ENCODE measurements at places on chromosomes 1 and 21.

DNA sequence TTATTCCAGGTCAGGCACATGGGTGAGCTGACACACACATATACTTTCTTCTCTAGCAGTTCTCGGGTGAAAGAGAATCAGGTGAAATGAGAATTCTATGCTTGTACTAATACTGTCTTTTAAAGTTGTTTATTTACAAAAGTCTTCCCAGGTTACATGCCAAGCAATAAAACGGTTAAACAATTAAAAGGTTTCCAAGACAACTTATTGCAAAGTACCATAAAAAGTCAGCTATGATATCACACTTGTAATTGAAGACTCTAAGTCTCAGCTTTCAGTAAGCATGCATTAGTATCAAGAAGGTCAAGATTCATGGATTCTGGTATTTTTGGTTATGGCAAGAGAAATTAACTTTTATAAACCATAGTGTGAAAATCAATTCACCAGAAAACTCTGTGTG, 171.4 kb downstream of the PDE4B start:
- DNase-seq, result no peak

GRCh38 chr21:21688889-21689288, 690.7 kb downstream of the NCAM2 start:
- DNase-seq, result no peak

- peak; percentile 58 for DNase-seq
Observed at GRCh38 chr1:234844479-234845031, 234.6 kb upstream of the IRF2BP2 start.

DNA sequence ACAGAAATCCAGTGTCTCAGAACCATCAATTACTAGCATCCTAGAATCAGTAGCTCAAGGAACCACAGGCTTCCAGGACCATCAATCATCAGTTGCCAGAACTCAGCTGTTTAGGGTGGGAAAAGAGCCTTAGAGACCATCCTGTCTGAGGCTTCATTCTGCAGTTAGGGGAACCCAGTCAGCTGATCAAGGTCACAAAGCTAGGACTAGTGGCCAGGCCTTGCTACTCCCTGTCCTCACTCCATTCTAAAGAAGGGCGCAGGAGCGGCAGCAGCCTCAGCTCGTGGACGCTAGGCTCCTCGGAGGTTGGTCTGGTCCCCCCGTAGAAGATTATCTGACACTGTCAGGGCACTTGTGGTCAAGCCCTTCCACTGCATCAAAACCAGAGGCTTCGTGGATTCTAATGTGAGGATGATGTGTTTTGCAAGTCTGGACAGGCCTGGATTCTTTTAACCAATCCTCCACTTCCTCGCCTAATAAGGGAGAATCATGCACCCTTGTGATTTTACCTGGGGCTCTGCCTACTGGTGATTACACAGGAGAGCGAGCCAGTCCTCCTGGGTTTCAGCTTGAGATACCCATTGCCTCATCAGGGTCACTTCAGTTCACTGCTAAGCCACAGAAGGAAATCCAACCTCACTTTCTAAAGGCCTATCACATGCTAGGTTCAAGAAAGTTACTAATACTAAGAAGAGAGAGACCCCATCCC, 41.7 kb upstream of the IFFO2 start:
- DNase-seq, result no peak

- DNase-seq, result no peak
Observed at GRCh38 chr1:39395357-39395831, 96.0 kb upstream of the BMP8A start.

DNA sequence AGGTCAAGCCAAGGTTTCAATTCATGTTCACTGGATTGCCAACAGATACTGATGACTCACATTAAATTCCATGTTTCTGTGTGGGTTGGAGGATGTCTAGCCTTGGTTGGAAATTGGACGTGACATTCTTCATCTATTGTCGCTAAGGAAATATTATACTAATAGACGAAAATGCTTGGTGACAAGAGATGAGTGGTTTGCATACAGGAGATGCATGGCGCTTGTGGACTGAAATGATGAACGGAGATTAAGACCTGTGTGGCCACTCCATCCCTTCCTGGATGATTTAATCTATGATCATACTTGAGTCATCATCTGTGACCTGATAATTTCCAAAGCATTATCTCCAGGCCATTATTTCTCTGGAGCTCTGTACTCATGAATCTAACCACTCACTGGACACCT, 97.0 kb upstream of the CD34 start:
- no peak for DNase-seq

DNA sequence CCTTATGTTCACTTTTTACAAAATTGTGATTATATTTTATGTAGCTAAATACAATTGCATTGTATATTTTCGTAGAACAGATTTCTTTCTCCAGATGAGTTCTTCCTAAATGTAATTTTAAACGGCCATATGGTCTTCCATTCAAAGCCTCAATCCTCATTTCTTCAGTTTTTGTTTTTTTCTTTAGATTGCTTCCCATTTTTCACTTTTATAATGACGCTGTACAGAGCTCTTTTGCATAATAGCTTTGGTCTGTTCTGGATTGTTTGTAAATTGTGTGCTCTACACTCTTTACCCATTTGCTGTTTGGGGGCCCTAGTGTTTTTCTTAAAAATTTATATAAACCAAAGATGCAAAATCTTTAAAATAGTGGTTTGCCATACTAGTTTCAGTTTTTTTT, 27.8 kb downstream of the AVPR1B start:
- no peak for DNase-seq

DNA sequence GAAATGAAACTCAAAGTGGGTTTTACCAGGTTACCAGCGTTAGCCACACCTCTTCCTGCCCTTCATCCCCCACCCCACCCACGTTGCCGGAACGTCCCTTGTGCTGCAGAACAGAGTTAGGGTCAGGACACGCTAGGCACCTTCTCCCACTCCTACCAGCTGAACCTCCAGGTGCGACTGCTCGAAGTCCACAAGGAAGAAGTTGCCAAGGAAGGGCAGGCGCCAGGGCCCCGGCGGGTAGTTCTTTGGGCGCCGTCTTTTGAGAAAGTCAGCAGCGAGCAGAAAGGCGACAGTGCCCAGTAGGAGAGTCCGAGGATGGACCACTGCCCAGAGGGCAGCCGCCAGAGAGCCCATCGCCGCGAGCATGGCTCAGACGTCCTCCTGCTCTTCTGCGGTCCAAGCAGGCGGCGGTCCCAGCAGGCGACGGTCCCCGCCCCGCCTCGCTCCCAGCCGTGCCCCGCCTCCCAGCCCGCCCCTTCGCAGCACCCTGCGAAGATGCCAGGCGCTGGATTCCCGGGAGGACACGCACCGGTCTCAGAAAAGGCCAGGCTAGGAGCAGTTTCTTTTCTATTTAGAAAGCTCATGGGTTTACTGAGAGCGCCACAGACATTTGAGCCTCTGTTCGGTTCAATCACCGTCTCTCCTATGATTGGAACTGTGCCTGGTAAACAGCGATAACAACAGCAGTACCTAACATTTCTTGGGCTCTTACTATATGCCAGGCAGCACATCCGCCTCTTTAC, at the start of gene CYP2J2:
Gene CYP2J2 (minus strand): TSS at position 393 of the 743 bp plus-strand sequence. CDS start 27 bp downstream, at position 366.
- DNase-seq, result no peak

DNA sequence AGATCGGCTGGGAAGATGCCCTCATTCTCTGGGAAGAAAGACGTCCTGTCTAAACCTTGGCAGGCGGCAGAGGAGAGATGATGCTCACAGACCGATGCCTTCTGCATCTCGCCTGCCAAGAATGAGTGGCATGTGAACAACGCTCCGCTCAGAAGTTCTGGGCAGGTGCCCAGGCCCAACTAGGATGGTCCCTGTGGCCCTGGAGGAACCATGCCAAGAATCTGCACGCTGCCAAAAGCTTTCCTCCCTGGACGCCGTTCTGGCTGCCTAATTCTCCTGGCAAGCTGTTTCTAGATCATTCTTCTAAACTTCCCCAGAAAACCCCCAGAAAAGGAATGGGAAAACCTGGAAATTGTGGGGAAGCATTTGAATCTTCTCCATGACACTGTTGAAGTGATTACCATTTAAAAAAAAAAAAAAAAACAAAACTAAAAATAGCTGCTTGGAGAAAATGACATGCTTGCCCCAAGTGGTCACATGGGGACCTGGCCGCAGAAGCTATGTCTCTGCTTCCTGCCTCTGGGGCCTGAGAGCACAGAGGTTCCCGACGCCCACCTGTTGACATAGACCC, 440.9 kb downstream of the PRDM2 start:
- no peak for DNase-seq

DNA sequence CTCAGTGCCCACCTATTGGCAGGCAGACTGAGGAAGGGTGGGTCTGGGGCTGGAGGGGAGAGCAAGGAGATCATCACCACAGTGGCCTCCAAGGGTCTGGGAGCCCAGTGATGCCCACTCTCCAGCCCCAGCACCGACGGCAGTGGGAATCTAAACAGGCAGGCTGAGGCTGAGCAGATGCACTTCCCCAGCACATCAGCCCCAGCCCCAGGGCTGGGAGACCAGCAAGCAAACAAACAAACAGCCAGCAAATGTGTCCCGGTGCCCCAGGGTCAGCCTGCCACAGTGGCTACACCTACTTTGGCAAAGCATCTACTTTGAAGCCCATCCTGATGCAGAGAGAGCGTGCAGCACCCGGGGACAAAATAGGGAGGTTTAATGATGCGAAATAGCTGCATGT, 216.3 kb upstream of the ZC3H12A start:
- DNase-seq, result no peak

- no peak for DNase-seq
Observed at GRCh38 chr1:201468844-201469644, at the start of gene PHLDA3. Gene PHLDA3, minus strand, starts transcription at chr1:201469188. Its CDS starts 402 bp downstream, at chr1:201468786.

- DNase-seq, result peak; percentile 39
Observed at GRCh38 chr1:172397221-172397620, 23.3 kb upstream of the C1orf105 start.

DNA sequence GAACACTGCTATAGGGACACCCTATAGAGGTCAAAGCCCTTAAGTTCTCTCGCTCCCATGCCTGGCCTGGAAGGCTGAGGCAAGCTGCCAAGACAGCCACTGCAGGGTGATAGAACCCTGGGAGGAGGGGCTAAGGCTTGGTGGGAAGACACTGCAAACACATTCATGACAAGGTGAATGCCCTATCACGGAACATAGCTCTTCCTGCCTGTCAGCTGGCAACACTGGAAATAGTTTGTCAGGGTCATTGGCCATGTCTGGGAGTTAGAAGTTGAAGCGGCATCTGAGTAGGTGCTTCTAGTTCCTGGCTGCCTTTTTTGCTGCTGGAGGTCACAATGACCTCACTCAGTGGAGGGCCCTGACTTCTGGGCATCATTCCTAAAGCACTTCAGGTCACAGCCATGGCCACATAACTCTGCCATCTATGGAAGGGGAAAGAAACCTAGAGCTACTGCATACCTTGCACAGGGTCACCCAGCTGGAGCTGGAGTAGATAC, 4.2 kb downstream of the FABP3 start:
- no peak for DNase-seq

DNA sequence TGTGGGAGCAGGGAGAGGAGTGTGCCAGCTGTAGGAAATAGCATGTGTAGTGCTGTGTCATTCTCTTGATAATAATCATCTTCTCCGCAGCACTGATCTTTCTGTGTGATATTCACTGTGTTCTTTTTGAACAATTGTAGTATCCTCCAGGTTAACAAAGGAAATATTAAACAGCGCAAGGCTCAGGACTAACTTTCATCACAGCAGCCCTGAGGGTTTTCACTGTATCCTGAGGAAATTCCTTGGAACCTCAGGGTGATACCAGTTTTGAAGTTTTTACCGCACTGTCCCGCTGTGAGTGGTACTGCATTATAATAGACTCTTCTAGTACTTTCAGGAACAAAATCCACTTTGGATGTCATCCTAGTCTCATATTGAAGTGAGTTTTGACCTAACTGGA, 228.4 kb upstream of the COA6 start:
- DNase-seq, result no peak

DNA sequence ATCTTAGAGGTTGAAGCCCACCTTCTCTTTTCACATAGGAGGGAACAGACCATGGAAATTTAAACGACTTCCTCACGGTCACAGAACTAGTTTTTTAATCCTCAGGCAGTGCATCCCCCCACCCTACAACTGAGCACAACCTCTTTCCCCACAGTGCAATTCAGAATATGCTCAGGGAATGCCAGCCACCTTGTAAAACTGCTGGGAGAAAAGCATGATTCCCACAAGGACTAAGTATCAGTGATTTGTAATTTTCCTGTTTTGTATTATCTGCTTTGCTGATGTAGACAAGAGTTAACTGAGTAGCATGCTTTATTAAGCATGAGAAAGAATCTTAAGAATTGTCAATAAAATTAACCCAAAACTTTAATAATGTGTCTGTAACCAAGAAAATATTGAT, 23.8 kb downstream of the TMEM50A start:
- no peak for DNase-seq

GRCh38 chr1:203537806-203538464, 44.0 kb downstream of the OPTC start:
- no peak for DNase-seq

GRCh38 chr1:177023249-177023648, 141.3 kb downstream of the ASTN1 start:
- DNase-seq, result no peak

- no peak for DNase-seq
Observed at GRCh38 chr1:232186931-232187330, 443.0 kb downstream of the SIPA1L2 start.

DNA sequence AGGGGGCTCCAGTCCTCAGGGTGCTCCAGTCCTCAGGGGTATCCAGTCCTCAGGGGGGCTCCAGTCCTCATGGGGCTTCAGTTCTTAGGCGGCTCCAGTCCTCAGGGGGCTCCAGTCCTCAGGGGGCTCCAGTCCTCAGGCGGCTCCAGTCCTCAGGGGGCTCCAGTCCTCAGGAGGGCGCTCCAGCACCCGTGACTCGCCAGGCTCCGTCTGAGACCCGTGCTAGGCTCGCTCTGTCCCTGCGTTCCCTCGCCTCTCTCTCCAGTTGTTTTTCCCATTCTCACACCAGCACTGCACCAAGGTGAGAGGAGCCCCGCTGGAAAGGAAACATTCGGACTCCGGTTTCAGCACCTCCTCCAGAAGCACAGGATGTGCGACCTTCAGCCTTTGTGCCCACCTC, 9.4 kb upstream of the OR2M2 start:
- no peak for DNase-seq

- peak; percentile 7 for DNase-seq
Observed at GRCh38 chr1:98468111-98468717, 193.3 kb upstream of the SNX7 start.

DNA sequence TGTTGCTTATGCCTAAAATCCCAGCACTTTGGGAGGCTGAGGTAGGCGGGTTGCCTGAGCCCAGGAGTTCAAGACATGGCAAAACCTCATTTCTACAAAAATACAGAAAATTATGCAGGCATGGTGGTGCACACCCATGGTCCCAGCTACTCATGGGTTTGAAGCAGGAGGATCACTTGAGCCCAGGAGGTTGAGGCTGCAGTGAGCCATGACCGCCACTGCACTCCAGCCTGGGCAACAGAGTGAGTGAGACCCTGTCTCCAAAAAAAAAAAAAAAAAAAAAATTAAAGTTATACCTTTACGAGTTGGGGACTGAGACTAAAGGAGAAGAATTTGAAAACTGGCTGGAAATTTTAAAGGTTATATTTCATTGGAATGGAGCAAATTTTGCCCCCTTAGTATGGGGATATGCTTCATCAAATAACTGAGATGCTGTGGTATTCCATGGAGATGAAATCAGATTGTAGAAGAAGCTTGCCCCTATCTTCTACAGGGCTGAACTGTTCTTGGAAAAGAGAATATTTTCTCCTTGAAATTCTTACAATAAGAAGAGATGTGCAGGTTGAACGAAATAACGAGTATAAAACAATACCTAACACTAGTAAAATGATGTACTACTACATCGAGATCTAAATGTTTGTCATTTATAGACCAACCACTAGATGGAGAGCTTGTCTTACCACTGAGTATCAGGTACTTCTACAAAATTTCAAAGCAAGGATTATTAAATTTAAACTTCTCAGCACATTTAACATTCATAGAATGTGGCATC, 34.9 kb upstream of the SCYL3 start:
- no peak for DNase-seq

GRCh38 chr21:42674351-42674940, 21.0 kb downstream of the PDE9A start:
- DNase-seq, result no peak

Data from GM12864 (cell line).